ENCODE measurements at places on chromosomes 6 and 20.

- DNase-seq = no peak
These were observed at the start of gene TRIM40 for GRCh38 chr6:30135757-30136156. TRIM40 (plus strand) TSS chr6:30136140; CDS start chr6:30137037, 897 bp downstream.

DNA sequence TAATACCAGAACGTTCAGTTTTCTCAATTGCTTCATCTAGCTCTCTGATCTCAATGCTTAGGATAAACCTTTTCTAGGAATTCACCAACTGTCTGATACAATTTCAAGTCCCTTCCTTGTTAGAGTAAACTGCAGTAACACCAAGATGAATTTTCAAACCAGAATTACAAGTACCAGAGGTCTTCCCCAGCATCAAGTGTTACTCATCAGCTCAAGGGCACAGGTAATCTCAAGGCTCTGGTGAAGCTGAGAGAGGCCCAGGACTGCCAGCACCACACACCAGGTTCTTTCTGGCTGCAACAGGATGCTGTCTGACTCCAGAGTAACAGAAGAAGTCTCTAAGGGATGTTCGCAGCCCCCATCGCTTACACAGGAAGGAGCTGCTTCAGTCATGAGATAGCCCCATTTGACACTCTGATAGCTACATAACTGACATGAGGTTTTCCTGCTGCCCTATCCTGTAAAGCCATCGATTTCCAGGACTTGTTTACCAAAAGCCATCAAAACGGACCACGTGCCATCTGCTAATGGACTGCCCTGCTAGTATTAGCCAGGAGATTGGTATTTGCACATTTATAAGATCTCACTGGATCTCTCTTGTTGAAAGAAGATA, 549.4 kb downstream of the UTRN start:
- no peak for DNase-seq

GRCh38 chr6:143339223-143339622, 111.3 kb downstream of the ADAT2 start:
- no peak for DNase-seq

- DNase-seq = no peak
These were observed 32.2 kb downstream of the MMUT start for GRCh38 chr6:49430866-49431265.

DNA sequence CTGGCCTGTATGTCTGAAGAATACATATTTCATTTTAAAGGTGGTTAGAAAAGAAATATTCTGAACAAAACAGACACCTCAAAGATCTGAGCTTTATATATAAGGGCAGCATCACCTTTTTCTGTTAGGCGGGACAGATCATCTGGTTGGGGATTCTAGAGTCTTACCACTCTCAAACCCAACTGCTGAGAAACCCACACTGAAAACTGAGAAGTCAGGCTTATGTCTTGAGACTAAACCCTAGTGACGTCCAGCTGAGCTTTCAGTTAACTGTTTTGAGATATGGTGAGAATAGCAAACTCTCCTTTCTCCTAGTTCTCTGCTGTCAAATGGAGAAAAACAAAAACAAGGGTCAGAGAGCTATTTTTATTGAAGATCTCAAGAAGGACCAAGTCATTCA, 63.7 kb upstream of the CCN6 start:
- no peak for DNase-seq
